ENCODE measurements at places on chromosomes 11 and 22.

DNA sequence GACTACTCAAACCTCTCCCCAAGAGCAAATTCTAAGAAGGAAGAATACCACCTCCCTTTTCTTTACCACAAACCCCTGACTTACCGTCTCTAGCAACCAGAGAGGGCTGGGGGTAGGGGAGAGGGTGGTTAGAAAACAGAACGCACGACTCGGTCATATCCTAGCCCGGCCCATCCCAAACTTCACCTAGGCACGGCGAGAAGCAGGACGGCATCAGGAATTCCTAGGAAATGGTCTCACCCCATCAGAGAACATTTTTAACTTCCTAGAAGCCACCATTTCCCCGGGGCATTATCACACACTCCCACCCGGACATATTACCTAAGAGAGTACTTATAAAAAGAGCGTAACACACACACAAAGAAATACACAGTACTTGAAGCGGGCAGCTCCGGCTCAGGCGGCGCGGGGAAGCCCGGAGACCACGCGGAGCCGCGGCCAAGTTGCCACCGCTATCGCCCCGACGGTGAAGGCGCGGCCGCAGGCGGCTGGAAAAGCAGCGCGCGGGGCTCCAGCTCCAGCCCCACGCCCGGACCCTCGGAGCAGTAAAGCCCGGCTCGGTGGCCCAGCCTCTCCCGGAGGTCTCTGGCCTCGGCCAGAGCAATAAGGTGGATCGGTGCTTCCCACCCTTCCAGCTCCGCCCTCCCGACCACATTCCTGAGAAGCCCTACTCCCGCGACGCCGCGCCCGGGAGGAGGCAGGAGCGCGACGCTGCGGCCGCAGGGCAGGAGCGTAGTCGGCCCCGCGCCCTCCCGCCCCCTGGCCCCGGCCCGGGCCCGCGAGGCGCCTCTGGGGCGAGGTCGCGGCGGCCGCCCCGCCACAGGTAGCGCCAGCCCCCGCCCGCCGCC, 878 bp downstream of the RRAS2 start:
- DNase-seq: peak; percentile 48

GRCh38 chr11:68575025-68575665, 109.2 kb upstream of the GAL start:
- DNase-seq: no peak

DNA sequence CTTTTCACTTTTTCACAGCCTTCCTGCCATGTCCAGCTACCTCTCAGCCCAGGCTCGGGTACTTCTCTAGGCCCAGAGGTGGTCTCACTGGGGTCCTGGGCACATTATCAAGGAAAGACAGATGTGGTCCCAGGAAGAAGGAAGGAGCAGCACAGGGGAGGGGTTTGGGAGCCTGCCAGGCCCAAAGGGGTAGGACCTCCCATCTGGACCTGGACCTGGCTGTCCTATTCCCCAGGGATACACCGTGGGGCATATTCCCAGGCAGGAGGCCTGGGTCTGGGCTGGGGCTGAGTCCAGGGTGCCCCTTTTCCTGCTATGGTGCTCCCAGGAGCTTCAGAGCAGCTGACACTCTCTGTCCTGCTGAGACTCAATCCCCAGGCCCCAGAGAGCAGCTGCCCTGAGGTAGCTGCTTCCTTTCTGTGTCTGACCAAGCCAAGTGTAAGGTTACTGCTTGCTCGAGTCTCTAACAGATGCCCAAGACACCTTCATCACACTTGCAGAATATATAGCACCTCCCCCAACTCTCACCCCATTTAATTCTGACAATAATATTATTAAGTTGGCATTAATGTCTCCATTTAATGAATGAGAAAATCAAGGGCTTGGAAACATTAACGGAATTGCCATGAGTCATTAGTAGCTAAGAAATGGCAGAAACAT, 232.0 kb downstream of the BUD13 start:
- no peak for DNase-seq

GRCh38 chr11:65352783-65353182, 1.8 kb upstream of the TIGD3 start:
- DNase-seq: peak; percentile 6

- DNase-seq: no peak
These were observed 167.5 kb upstream of the NECTIN1 start for GRCh38 chr11:119896387-119897045.

- no peak for DNase-seq
These were observed 6.6 kb upstream of the KCTD17 start for GRCh38 chr22:37044634-37045625.

- DNase-seq: no peak
These were observed 70.5 kb upstream of the FAT3 start for GRCh38 chr11:92154110-92154509.

DNA sequence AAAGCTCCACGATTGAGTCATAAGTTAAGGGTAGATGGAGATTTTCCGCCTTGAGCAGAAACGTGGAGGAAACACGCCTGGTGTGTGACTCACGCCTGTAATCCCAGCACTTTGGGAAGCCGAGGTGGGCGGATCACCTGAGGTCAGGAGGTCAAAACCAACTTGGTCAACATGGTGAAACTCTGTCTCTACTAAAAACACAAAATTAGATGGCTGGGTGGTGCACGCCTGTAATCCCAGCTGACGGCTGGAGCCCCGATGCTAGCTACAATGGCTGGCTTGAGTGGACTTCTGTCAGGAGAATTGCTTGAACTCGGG, 17.3 kb upstream of the DGCR8 start:
- DNase-seq: no peak

- no peak for DNase-seq
These were observed 4.3 kb downstream of the INPPL1 start for GRCh38 chr11:72228844-72229231.

DNA sequence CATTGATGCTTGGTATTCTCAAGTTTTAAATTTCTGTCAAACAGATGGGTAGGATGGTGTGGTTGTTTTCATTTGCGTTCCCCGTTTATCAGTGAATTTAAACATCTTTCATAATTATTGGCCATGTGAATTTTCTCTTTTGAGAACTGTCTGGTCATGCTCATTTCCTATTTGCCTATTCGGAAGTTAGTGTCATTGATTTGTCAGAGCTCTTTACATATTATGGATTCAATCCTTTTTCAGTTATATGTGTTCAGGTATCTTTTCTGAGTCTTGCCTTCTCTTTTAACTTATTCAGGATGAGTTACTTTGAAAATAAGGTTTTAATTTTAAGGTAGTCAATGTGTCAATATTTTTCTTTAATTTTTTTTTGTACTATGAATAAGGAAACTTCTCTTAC, 315.7 kb downstream of the MN1 start:
- DNase-seq: no peak

DNA sequence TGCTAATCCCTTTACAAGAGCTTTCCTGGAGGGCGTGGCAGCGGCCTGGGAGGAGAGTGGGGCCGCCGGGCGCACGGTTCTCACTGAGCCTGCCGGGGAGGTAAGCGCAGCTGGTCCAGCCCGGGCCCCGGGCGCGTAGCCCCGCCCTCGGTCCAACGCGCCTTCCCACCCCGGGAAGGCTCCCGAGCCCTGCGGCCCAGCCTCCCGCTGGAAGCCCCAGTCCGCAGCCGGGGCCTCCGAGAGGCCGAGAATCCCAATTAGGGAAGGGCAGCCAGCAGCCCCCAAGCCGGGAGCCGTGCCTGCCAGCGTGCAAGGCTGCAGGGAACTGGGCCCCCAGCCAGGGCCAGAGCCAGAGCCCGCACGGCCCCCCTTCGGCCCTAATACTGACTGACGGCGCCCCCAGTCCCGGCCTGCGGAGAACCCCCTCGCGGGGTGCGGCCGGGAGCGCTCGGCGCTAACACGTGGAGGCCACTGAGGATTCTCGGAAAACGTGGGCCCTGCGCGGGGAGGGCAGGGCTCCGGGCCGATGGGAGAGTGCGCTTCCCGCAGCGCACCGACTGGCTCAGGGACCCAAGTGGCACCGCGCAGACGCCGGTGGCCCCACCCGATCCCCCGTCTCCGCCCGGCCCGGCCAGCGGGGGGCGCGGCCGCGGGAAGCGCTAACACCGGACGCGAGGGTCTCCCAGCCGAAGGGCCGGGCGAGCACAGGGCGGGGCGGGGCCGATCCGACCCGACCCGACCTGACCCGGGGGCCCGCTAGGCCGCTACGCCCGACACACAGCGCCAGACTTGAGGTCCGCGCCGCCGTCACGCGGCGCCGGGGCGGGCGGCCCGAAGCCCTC, 5.7 kb downstream of the ZFTA start:
- DNase-seq: peak; percentile 62

GRCh38 chr22:45238076-45238956, 2.4 kb downstream of the KIAA0930 start:
- DNase-seq: no peak

- no peak for DNase-seq
These were observed 47.4 kb upstream of the B3GAT1 start for GRCh38 chr11:134459246-134460061.

- no peak for DNase-seq
These were observed 48.0 kb downstream of the BID start for GRCh38 chr22:17726006-17726927.

GRCh38 chr11:133692126-133692934, 153.0 kb downstream of the SPATA19 start:
- DNase-seq: no peak

- no peak for DNase-seq
These were observed 139.3 kb downstream of the CADM1 start for GRCh38 chr11:115364896-115365295.

DNA sequence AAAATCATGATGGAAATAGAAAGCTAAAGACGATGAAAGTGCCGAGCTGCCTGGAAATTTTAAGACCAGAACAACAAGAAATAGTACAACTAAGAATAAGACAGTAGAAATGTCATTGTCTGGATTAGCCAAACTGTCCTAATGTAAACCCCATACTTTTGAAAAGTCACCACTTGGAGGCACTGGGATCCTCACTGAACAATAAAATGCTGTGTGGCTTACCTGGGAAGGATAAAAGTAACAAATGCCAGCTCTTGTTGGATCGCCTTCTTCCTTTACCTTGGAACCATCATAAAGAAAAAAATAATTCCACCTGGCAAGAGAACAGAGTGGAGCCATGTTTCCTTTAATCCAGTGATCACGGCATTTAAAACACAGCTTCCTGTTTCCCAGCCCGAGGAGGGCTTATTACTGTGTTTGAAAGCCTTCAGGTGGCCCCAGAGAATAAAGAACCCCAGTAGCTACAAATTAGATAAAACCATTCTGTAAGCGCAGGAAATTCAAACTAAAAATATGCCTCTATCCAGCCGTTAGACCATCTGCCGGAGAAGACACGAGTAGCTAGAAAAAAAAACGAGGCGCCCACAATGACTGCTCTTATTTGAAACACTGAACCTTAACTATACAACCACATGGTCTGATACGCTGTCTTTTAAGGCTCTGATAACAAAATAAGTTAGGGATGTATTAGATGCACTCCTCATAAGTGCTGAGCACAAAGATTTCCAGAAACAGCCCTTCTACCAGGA, 4.4 kb downstream of the HPS4 start:
- peak; percentile 30 for DNase-seq

GRCh38 chr11:77231800-77232199, 69.7 kb downstream of the GDPD4 start:
- DNase-seq: no peak

- DNase-seq: no peak
These were observed 85.4 kb downstream of the OSBP2 start for GRCh38 chr22:30780026-30780425.

- peak; percentile 19 for DNase-seq
These were observed 13.2 kb downstream of the CD6 start for GRCh38 chr11:60984636-60985035.

DNA sequence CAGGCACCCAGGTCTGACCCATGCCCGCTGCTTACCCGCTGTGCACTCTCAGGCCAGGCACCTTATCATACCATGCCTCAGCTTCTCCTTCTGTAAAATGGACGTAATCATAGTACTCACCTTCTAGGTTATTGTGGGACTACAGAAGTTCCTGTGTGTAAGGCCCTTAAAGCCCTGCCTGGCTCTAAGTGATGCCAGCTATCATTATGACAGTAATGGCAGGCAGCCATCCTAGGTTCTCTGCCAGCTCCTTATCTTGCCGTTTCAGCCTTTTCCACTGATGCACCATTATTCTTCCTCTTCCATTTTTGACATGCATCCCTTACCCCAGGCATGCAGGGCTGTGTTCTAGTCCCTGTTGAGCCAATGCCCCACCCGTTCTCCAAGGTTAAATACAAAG, 57.9 kb downstream of the DBX1 start:
- no peak for DNase-seq

DNA sequence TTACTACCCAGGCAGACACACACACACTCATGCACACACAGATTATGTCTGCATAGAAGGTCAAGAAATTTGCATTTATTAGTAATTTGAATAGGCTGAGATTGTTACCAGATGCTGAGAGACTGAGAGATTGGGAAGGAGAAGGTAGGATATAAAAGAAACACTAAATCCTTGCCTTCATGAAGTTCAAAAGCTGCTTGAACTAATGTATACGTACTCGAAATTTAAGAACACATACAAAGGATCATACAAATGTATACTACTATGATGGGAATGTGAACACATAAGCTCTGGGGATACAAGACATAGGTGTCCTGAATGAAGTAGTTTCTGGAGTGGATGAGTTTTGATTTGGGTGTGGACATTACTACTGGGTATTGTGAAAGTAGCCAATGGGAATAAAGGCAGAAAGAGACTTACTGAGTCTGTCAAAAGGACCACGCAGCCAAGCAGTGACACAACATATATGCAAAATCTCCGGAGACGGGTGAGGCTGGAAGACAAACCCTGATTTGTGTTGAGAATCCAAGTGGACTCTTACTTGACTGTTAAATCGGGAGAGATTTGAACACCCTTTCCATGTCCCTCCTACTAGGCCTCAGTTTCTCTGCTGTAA, 7.3 kb upstream of the PKNOX2 start:
- no peak for DNase-seq

- no peak for DNase-seq
These were observed 95.3 kb upstream of the RCN1 start for GRCh38 chr11:31995525-31996094.

DNA sequence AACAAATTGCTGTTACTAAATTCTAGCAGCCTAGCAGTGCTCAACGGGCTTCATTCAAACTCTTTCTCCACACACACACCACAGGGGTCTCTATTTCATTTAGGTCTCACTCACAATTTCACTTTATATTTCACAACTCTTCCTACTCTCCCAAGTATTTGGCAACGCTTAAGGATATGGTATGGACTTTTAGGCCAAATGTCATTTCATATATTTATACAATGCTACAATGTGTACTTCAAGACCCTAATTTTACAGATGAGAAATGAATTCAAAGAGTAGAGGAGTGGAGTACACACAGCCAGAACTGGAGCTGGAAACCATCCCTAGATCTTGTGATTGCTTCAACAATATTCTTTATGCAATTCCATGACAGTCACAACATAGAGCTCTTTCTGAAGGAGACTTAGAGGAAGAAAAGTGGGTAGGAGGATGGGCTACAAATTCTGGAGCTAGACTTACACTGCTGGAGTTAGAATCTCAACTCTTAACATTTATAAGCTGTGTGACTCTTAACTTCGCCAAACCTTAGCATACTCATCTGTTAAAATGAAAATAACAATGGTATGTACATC, 2.5 kb upstream of the MS4A13 start:
- DNase-seq: no peak

GRCh38 chr11:13552784-13553183, 57.0 kb upstream of the PTH start:
- no peak for DNase-seq

DNA sequence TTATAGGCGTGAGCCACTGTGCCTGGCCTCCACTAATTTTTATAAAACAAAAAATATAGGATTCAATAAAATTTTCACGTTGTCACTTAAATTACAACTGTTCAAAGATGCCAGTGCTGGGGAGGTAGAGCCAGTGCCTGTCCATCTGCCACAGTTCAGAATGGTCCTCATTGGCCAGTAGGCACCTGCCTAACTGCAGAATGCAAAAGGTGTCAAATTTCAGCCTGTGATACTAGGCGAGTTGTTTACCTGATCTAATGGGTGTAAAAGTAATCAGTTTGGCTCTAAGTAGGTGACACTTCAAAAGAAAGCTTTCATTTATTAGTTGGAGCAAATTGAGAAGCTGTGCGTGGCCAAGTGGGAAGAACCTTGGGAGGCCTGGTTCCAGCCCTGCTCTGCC, 2.4 kb downstream of the SMARCB1 start:
- DNase-seq: peak; percentile 59
